ENCODE measurements at places on chromosomes 11 and 22.

- no peak for DNase-seq
Measured at GRCh38 chr11:75839851-75840250, 24.8 kb downstream of the UVRAG start.

DNA sequence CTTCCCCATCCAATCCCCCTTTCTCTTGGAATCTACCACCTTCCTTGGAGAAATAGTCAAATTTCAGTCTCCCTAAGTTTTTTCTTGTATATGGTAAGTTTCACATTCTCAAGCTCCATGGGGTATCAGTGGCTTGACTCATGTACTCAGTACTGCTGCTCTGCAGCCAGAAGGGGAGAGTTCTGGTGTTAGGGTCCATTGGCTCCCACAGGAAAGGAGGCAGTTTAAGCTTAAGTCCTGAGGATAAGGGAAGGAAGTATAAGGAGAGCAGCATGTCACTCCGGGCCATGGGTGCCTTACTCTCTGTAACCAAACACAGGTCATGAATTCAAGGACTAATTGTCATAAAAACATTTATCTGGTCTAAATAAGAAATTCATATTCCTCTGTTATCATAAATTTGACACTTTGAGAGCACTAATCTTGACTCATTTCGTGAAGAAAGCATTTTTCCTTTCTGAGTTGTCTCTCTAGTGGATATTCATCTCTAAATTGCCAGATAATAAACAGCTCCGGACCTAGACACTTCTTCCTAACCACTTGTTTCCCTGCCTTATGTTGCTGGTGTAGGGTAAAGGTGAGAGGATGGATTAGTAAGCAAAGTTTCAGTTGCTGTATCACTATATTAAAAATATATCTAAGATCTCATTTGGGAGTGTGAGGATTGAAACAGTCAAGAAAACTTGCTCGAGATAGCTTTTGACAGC is 20.1 kb upstream of the SORL1 start:
- no peak for DNase-seq

DNA sequence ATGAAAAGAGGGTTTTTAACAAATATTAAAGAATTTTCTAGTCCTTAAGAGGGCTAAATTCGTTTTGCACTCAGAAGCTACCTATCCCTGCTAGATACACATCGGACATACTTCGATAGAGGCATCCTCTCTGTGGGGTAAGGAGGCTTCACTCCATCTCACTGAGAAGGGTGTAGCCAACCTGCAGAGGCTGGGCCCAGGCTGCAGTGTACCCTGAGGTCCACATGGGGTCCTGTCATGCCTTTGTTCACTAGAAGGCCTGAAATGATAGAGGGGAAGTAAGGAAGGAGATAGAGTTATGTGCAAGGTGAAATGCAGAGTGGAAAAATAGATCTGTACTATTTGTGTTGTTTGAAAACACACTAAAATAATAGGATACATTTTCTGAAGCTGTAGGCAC is 45.6 kb downstream of the IGSF9B start:
- DNase-seq = no peak

DNA sequence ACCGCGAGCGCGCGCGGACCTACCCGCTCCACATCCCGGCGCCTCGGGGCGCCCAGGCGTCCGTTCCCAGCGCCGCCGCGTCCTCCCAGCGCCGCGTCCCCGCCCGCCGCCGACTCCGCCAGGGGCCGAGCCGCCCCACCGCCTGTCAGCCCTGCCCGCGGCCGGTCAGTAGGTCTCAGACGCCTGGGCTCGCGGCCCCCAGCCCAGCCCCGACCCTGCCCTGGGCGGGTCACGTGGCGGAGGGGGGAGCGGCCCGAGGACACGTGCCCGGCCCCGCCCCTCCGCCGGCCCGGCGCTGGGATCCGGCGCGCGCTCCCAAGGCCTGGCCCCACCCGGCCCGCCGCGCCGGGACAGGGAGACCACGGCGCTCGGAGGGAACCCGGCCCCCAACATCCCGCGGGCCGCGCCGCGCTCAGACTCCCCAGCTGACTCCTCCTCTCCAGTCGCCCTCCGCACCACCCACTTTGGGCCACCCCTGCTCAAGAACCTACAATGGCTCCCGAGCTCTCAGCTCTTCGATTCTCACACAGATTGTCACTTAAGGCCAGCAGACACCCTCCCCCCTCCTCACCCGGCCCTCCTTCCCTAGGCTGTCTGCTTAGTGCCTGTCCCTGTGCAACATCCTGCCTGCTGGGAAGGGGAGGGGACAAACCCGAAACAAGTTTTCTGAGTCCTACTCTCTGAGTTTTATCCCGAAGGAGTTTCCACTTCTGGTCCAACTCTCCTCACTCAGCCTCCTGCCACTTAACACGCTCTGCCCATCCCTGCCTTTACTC is at the start of gene RAB3IL1:
Gene RAB3IL1, minus strand, starts transcription at position 233 of the 776 bp plus-strand sequence. Its CDS starts 199 bp downstream, at position 34.
- DNase-seq = no peak

DNA sequence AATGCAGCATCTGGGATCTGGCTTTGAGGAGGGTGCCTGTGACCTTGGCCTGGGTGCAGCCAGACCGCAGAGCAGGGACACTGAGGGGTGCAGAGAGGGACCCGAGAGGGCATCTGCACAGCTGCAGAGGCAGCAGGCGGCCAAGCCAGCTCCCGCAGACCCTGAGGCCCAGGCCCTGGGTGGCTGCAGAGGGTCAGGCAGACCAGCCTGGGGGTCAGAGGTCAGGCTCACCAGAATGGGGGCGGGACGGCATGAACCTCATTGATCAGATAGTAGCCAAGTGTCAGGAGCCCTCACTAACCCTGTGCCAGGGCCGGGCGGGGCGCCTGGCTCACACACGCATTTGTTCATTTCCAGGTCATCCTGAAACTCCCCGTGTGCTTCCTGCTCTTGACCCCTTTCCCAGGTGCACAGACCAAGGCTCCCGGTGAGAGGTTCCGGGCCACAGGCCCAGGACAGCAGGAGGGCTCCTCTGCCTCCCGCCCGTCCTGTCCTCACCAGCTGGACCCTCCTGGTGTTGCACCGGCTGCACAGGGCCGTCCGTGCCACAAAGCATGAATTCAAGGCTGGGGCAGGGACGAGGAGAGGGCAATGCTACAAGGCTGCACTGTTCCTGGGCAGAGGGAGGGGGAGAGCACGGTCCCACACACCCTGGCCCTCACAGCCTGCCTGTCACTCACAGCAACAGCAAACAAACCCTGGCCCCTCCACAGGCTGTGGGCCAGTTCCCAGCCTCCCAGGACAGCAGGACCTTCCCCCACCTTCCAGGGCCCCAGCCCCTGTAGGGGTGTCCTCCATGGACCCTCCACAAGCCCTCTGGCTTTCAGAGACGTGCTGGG is 3.3 kb downstream of the RTN4R start:
- DNase-seq = peak; percentile 91

GRCh38 chr22:38947321-38948140 is 9.9 kb upstream of the APOBEC3A start:
- DNase-seq = no peak

DNA sequence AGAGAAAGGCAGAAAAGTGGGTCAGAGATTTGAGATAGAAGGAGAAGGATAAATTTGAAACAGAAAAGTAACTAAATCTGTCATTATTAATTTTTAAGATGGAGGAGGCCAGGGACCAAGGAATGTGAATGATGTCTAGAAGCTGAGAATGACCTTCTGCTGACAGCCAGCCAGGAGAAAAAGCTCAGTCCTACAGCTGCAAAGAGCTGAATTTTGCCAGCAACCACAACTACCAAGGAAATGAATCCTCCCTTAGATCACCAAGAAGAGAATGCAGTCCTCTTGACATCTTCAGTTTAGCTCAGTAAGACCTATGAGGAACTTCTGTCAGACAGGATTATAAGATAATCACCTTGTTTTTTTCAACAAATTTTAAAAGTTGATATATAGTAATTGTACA is 538.2 kb downstream of the LRRC4C start:
- DNase-seq = no peak

DNA sequence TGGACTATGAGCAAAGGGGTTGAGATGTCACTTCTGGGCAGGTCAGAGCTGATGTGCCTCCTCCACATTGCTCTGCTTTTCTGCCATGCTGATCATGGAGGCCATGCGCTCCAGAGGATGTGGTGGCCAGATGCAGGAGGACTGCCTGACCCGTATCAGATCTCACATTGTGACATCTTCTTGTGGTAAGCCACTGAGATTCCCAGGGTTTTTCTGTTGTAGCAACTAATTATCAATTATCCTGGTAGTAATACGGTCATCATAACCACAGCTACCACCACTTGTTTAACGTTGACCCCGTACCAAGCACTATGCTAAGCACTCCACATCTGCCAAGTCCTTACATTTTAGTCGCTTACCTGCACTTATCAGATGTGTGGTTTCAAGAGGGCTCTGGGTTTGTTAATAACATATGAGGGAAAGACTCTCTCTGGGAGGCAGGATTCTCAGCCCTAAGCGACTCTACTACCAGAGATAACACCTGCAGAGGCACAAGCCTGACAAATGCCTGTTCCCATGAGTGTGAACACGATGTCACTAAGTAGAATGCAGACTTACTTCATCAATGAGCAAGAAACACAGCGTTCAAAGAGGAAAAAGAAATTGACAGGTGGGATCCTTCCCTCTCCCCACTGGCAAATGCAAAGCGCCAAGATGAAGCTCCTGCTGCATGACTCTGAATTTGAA is 63.6 kb upstream of the TIMP3 start:
- DNase-seq = no peak

DNA sequence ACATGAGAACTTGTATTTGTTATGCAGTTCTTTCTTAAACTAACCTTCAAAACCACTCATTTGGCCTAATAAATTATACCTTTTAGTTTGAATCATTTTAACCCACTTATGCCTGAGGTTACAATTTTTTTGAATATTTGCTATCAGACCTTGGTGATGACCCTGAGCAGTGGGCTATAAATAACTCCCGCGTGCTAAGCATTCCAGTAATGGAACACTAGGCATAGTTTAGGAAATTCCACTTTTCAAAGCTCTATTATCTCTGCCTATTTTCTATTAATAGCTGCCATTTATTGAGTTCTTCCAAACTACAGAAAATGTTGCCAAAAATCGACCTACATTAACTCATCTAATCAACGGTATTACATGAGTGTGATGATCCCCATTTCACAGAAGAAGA is 993.4 kb upstream of the FAT3 start:
- DNase-seq = no peak

GRCh38 chr11:72773291-72773690 is 20.6 kb downstream of the STARD10 start:
- no peak for DNase-seq

- DNase-seq = no peak
Measured at GRCh38 chr11:126305699-126306098, 1.8 kb downstream of the DCPS start.

- DNase-seq = peak; percentile 96
Measured at GRCh38 chr11:69044111-69045013, 4.4 kb upstream of the TPCN2 start.

GRCh38 chr11:18491924-18492323 is 34.8 kb downstream of the TSG101 start:
- no peak for DNase-seq

DNA sequence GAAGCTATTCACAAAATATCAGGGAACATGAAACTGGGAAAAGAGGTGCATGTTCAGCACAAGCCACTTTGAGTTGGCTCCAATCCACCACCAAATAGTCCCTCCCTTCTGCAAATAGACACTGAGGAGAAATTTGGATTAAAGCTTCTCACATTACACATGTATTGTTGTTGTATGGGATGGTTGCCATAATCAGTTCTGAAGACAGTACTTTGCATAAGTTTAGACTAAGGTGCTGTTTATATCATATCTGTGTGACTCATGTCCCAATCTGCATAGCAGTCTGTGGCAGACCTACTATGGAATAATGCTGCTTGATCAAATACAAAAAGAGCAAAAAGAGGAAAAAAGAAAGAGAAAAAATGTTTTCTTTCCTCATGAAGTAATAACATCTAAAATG is 376.7 kb upstream of the DDI1 start:
- DNase-seq = no peak

All from G401 (cell line).